Neuronal stem cell (in vitro differentiated cells): ENCODE measurements at places on chromosomes 2 and 18.

DNA sequence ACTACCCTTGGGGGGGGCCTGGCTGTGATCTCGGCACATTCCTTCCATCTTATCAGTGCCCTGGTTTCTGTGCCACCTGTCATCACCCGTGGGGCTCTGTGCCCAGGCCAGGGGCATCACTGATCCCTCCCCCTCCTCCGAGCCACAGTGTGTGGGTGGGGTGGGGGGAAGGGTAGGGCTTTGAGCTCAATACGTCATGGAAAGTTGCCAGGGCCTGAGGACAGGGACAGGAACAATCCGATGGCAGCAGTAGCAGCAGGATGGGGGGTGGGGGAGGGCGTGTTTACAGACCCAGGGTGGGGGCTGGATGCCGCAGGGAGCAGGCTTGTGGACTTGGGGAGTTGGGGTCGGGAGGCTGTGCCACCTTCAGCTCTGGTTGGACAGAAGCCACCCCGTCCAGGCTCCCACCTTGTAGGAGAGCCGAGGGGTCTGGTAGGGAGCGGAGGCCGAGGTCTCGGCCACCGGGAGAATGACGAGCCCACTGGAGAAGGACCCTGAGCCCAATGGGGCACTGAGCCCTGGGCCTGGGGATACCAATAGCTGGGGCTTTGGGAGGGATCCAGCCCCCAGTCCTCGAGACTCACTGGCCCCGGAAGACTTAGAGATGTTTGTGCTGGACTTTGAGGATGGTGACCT, 3.5 kb downstream of the SLC4A3 start:
- no peak for DNase-seq

GRCh38 chr2:48189552-48190228, 283.4 kb upstream of the FBXO11 start:
- no peak for DNase-seq

DNA sequence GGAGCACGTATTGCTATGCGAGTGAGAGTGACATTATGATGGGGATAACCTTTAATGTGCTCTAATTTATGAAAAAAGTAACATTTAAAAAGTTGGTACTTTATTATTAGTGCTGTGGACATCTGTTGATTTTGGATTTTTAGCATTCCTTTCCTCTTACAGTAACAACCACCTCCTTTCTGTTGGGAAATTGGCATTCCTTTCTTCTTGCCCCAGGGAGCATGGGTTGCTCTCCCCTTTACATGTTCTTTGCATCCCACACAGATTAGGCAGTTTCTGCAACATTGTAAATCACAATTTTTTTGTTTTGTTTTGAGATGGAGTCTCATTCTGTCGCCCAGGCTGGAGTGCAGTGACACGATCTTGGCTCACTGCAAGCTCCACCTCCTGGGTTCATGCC, 300.2 kb downstream of the LPIN1 start:
- DNase-seq: no peak

DNA sequence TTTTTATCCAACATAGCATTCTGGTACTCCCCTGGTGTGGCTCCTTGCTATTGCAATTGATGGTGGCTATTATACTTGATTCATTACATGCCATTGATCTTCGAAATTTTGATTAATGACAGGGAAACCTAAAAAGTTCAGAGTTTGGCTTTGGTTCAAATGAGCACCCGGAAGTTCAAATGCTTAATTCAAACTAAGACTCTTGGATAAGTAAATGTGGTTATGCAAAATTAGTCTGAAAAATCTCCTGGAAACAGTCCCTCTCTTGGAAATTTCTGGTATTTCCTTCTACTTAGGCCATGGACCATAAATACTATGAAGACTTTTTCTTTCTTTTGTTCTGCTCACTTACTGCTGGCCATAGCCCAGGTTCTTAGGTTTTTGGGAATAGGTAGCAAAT, 65.3 kb upstream of the SMIM21 start:
- no peak for DNase-seq

DNA sequence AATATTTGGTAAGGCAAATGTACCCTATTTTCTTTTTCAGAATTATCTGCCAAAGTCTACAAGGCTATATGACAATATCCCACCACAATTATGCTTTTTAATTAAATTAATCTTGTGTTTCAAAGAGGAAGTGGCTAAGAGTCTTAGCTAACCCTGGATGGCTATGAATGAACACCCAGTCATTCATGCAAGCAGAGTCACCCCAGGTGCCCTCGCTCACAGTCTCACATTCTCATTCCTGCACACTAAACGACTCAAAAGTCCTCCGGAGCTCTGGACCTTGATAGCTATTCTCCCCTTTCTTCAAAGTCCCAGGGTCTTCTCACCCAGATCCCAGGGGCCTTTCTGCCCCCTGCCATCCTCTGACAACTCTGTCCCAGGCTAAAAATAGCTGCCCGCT, 42.1 kb upstream of the MRPL19 start:
- no peak for DNase-seq

DNA sequence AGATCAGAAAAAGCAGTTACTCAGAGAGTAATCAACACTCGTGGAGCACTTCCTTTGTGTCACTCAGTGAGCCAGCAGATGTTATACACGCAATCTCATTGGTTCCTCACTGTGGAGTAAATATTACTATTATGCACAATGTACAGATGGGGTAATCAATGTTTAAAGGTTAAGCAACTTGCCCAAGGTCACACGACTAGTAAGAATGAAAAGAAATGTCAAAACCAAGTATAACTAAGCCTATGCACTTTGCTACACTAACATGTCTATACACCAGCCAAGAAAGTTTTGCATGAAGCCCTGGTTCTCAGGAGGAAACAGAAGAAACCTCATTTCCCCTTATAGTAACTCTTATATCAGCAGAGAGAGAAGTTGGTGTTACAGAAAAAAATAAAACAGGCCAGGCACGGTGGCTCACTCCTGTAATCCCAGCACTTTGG, 5.4 kb downstream of the METTL21A start:
- DNase-seq: no peak

DNA sequence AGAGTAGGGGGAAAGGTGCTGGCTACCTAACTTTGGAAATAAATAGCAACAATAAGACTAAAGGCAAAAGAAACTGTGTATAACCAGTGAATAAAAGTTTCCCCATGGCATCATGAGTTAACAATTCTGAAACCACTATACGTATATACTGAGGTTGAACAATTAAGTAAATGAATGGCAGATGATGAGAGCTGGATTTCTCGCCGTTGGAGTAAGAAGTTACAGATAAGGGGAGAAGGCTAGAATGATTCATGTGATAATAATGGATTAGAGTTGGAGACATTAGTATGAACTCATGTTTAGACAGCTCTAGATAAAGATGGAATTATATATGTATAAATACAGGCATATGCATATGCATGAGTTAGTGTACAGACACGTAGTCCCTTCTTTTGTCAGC, 152.7 kb downstream of the UBR3 start:
- no peak for DNase-seq

GRCh38 chr2:5562426-5562825, 129.8 kb upstream of the SOX11 start:
- no peak for DNase-seq

- DNase-seq: no peak
These were observed 4.3 kb downstream of the DLX1 start for GRCh38 chr2:172089633-172090032.

GRCh38 chr2:214577769-214578168, 166.9 kb downstream of the VWC2L start:
- DNase-seq: no peak

GRCh38 chr2:191155608-191156071, 4.8 kb upstream of the STAT4 start:
- DNase-seq: no peak

GRCh38 chr2:49843314-49843713, 689.0 kb upstream of the FSHR start:
- DNase-seq: no peak

DNA sequence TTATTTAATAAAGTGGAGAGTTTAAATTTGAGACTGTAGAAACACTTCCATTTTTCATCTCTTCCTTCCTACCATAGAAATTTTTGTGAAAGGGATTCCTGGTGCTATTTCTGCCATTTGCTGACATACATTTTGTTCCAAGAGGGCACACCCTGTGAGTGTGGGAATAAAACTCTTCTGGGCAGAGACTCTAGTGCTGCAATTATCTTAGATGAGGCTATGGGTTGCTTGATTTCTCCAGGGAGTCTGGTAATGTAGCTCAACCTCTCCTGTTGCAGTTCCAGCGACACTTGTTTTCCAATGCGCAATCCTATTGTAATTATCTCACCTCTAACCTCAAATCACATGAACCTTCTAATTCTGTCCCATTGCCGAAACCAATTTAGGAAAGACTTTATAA, 60.1 kb upstream of the ZSWIM2 start:
- no peak for DNase-seq

DNA sequence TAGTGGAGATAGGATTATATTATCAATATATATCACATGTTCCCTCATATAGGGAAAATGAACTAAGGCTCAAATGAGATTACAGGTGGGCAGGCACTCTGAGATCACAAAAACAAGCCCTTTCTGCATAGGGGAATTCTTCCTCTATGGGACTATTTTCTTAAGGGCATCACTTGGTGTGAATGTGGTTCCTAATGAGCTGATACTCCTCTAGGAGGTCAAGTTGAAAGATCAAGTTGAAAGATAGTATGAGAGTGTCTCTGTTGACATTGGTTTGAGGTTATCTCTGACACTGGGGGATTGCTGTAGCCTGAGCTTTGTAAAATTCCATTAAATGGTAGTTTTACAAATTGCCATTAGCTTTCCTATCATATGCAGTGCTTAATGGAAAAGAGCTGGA, 270.4 kb downstream of the PRKCE start:
- DNase-seq: no peak

DNA sequence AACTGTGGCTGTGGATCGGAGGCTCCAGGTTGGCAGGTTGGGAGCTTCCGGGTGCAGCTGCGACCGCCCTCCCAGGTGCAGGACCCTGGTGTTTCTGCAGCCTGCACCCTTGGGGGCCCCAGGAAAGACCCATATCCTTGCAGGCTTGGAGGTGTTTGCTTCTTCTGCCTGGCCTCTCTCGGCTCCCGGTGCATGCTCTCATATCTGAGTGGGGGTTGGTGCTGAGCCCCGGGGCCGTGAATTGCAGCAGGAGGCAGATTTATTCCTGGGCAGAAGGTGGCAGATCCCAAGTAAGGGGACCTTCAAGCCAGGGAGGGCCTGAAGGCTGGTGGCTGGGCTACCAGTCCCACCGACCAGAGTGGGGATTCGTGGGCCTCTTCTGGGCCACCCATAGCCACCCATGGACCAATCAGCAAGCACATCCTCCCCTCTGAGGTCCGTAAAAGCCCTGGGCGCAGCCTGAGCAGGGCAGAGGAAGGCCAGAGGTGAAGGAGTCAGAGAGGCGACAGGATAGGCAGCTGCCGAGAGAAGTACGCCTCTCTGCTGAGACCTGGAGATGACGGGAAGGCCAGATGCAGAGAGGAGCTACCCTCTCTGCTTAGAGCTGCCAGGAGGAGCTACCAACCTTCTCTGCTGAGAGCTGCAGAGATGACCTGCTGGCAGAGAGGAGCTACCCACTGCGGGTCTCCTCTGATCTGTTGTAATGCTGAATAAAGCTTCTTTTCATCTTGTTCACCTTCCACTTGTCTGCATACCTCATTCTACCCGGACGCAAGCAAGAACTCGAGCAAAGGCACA, 1279.0 kb upstream of the LRRTM1 start:
- no peak for DNase-seq

- no peak for DNase-seq
These were observed 73.1 kb downstream of the ERBB4 start for GRCh38 chr2:212465456-212465855.

- DNase-seq: no peak
These were observed 842.2 kb upstream of the VRK2 start for GRCh38 chr2:57204364-57204763.

DNA sequence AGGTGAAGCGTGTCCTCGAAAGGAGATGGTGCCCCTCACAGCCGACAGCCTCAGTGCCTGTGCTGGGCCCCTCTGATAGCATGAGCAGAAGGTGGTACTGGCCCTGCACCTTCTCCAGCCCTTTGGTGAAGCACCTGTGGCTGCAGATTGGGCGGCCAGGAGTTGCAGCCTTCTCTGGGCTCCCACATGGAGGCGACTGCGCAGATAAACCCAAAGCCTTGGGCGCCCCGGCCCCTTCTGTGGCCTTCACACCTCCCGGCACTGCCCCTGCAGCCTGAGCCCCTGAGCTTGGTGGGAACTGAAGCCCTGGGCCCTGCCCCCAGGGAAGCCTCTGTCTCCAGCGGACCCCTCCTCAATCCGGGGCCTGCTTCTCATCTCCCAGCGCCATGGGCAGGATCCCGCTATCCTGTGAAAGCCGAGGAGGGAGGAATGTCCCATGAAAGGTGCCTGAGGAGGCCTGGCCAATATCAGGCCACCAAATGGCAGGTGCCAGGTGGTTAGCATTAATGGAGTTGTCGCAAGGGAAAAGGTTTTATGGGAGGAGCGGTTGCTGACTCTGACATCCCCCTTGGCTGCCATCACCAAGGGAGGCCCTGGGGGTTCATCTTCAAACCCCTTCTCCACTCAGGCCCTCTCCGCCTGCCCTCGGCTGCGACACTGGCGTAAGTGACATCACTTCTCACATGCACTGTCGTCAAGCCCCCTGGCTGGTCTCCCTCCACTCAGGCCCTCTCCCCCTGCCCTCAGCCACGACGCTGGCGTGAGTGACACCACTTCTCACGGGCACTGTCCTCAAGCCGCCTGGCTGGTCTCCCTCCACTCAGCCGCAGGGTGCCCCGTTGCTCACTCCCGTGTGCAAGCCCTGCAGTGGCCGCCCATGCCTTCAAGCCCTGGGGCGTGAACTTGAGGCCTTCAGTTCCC, 62.4 kb downstream of the DDX1 start:
- DNase-seq: no peak

DNA sequence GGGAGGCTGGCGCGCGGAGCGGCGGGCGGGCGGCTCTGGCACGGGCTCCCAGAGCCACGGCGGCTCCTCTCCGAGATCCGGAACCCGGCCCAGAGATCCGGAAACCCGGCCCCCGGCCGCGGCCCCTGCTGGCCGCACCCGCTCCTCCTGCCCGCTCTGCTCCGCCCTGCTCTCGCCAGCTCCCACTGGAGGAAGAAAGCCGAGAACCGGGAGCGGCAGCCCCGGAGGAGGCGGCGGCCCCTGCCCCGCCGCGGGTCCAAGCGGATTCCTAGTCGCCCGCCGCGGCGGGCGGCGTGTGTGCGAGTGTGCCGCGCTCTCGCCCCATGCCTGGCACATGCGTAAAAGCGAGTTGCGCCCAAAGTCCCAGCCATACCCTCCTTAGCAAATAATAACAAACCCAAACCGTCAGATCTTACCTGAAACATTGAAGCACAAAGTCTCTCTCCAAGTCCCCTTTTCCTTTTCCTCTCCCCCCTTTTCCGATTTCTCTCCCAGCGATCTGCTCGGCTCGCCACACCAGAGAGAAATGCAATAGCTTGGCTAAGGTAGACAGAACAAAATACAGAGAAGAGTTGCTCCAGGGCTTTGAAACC, 108.7 kb upstream of the KCTD1 start:
- DNase-seq: peak; percentile 54

GRCh38 chr18:34370704-34371395, 146.1 kb upstream of the NOL4 start:
- DNase-seq: no peak

- no peak for DNase-seq
These were observed 155.8 kb downstream of the ALPK2 start for GRCh38 chr18:58473071-58473470.

DNA sequence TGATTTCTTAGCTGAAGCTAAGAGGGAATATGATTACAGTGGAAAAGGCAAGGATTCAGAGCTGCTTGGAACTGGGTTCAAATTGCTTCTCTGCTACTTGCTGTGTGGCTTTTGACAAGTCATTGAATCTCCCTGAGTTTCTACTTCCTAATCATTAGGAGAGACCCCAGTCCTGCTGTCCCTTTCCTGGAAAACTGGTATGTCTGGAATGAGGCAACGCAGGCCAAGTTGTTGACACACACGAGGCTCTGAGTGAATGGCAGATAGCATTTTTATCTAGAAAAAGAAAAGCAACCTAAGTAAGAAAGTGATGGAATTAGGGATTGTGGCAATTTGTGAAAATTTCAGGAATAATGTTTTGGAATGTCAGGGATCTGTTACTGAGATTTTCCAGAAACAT, 123.6 kb downstream of the LPIN1 start:
- DNase-seq: no peak
